ENCODE measurements at places on chromosomes 7 and 10.

- no peak for ATAC-seq
Measured at GRCh38 chr7:40885503-40885902, 750.7 kb downstream of the SUGCT start.

- no peak for ATAC-seq
Measured at GRCh38 chr7:39127058-39127457, 149.3 kb downstream of the POU6F2 start.

DNA sequence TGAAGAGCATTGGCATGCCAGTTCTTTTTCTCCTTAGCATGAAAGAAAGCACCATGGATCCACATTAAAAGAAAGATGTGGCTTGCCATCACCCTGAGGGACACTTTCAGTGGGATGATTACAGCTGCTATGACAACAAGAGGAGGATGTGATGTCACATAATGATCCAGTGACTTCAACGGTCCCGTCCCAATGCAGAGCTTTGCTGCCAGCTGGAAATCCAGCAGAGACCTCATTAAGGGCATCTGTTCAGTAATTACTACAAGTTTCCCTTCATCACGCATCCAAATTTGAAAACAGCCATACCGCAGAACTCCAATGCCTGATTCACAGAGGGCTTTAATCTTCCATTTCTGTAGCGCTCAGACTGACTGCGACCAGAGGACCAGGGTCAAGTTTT is 206.6 kb downstream of the LSM5 start:
- ATAC-seq = no peak

DNA sequence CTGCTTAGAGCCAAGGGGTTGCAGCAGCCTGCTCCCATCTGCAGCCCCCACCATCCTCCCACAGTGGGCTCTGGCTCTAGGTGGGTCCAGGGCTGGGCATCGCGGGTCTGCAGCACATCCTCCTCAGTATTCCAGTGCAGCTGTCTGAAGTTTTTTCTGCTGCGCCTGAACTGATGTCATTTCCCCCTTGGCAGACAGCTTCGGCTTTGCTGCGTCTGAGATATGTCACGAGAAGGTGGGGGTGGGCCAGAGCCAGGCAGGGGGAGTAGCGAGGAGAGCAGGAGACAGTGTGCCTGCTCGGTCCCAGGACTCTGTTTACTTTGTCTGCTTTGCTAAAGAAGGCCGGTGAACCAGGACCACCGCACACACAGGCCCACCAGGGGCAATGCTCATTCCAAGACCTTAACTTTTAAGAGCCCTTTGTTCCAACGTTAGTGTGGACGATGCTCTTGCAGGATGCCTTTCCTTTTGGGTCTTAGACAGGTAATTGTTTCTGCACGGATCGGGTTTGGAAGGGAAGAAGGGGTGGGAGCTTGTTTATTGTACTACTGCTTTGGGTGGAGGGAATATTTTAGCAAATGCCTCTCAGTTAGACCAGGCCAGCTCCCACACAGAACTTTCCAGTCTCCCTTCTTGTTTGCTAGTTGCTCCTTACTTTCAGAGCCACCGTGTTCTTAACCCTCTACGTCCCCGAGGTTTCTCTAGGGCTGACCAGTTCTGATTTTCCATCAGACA is 32.4 kb downstream of the WBP1L start:
- ATAC-seq = peak; percentile 76

DNA sequence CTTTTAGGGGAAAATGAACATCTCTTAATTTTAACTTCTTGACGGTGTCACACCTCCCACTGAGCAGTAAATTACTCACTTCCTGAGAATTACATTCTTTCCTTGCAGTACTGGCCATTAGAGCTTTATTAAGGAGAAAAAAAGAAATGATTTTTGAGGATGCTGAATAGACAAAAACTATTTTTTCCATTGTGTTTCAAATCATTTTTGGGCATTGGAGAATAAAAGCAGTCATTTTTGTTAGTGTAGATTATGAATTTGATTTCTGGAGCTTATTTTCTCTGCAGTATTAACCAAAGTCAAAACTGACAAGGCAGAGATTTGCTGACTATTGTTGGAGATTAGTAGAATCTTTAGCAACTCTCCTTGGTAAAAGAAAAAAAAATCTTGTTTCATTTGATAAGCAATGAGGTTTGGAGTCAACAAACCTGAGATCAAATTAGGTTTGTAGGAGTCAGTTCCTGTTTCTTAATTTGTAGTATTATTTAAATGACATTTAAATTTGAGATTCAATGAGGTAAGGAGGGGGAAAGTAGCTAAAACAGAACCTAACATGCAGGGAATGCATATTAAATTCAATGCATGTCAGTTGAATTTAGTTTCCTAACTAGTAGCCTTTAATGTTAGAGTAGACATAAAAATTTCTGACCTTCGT is 70.6 kb downstream of the AP3M1 start:
- no peak for ATAC-seq

- ATAC-seq = no peak
Measured at GRCh38 chr7:158252081-158252836, 335.4 kb downstream of the PTPRN2 start.

DNA sequence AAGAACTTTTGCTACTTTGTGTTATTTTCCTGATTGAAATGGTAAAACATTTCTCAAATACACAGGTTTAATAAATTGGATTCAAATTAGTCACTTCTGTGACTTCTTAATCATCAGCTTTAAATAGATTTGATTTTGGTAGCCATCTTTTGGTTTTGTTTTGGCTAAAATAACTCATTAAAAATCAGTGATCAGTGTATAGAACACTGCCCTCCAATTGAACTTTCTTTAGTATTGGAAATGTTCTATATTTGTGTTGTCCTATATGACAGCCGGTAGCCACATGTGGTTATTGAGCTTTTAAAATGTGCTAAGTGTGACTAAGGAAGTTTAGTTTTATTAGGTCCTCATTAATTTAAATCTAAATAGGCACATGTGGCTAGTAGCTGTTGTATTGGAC is 50.4 kb downstream of the GLCCI1 start:
- no peak for ATAC-seq

GRCh38 chr10:17768957-17769356 is 17.0 kb downstream of the TMEM236 start:
- no peak for ATAC-seq

GRCh38 chr7:150956395-150957132 is 21.6 kb downstream of the KCNH2 start:
- no peak for ATAC-seq

DNA sequence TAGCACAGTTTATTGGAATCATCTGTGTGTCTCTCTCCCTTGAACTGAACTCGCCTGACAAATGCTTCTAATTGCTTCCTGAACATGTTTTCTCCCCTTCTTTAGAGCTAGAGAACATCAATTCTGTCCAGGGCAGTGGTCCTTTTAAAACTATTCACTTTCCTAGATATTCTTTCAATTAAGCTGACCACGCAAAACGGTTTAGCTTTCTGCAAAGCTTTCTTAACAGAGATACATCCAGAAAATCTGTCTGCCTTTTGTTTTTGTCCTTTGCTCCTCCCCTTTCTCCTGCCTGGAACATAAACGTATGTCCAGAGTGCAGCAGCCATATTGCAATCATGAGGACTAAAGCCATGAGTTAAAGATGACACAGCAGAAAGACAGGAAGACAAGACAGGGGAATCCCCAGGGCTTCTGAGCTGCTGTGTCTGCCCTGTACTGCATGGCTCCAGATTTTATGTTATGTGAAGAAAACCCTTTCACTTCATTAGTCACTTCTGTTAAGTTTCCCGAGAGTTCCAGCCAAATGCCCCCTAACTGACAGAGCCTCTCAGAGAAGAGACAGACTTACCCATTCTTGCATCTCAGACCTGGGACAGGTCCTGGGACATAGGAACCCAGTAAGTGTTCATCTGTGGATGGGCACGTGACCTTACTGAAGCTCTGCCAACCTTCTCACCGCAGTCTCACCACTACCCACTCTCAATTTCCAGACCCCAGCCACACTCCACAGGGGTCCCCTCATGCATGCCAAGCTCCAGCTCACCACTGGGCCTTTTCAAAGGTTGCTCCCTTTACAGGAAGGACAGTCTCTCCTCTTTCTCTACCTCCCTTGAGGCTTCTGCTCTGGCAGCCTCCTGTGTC is 35.0 kb upstream of the CPXM2 start:
- no peak for ATAC-seq

- ATAC-seq = no peak
Measured at GRCh38 chr7:129122078-129122750, 22.3 kb upstream of the TSPAN33 start.

- ATAC-seq = no peak
Measured at GRCh38 chr10:63862860-63863259, 341.7 kb downstream of the REEP3 start.

DNA sequence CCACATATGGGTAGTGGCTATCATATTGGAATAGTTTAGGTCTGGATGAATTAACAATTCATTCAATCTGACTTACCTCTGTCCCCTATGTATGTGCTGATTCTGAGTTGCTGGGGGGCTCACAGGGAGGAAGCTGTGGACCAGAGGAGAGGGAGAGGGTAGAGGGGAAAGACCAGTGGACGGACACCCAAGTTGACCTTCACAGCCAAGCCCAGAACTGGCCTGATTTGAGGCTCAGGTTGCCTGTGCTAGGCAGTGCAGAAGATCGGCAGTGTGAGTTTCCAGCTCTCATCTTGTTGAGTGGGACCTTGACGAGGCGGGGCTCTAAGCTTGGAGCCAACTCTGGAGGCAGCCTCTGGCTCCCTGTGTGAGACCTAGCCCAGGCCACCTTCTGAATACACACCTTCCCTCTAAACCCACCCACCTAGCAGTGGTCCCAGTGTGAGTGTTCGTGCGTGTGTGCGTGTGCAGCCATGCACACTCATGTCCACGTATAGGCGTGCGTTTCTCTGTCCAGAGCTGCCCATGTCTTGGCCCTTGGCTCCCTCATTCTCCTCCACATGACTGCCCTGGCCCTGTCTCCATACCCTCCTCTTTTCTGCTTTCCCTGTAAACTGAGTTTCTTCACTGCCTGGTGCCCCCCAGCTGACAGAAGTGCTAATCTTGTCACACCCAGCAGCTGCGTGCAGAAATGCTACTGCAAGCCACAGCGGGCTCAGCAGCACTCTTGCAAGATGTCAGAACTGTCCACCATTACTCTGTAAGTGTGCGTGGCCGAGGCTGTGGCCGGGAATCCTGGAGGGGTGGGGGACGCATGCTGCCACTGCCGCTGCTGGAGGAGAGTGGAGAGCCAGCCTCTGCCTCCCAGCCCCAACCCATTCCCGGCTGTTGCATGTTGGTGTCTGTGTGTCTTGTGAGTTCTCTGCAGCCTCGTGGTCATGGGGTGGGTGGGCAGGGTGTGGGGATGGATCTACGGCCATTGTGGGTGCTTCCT is 47.6 kb downstream of the ADCYAP1R1 start:
- ATAC-seq = no peak

GRCh38 chr7:103751311-103751880 is 238.1 kb downstream of the RELN start:
- no peak for ATAC-seq

GRCh38 chr7:112052993-112053736 is 153.0 kb downstream of the DOCK4 start:
- no peak for ATAC-seq

- ATAC-seq = no peak
Measured at GRCh38 chr7:156049366-156049765, 237.1 kb upstream of the SHH start.

DNA sequence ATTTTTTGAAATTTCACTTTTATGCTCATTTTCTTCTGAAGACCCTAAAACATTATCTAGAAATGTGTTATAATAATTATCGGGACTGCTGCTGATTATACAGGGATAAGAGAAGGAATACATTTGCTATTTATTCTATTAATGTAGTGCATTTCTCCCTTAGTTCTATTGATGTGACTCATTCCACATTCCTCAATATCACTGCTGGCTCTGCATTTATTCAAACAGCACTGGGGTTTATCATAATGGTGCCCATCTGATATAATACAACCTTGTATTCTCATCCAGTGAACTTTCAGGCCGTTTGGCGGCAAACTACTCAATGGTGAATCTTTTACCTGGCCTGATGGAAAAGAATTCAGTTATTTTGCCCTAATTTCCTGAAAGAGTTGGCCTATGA is 7.8 kb downstream of the KCND2 start:
- no peak for ATAC-seq

DNA sequence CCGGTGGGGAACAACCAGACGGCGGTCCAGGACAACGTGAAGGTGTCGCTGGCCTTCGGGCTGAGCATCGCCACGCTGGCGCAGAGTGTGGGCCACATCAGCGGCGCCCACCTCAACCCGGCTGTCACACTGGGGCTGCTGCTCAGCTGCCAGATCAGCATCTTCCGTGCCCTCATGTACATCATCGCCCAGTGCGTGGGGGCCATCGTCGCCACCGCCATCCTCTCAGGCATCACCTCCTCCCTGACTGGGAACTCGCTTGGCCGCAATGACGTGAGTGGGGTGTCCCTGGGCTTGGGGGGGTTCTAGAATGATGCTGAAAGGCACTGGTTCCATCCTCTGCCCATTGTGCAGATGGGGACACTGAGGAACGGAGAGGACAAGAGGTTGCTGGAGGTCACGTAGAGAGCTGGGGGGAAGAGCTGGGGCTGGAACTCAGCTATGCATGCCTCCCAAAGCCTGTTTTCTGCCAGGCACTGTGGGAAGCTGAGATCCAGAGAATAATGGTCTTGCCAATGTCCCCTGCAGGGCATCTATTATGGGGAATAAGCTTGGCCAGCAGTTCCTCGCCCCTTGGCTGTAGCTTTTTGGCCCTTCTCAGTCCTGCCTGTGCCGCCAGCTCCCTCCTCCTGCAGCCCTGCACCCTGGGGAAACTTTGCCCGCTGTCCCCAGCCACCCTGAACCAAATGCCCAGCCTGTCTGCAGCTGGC is 523 bp downstream of the AQP1 start:
- ATAC-seq = no peak

- peak; percentile 71 for ATAC-seq
Measured at GRCh38 chr7:158760936-158761335, 56.3 kb upstream of the NCAPG2 start.

GRCh38 chr10:44325157-44325556 is 59.7 kb downstream of the CXCL12 start:
- no peak for ATAC-seq
